ENCODE measurements at places on chromosomes 12 and 14.

GRCh38 chr12:71216725-71217579 is 59.2 kb upstream of the TSPAN8 start:
- no peak for DNase-seq

DNA sequence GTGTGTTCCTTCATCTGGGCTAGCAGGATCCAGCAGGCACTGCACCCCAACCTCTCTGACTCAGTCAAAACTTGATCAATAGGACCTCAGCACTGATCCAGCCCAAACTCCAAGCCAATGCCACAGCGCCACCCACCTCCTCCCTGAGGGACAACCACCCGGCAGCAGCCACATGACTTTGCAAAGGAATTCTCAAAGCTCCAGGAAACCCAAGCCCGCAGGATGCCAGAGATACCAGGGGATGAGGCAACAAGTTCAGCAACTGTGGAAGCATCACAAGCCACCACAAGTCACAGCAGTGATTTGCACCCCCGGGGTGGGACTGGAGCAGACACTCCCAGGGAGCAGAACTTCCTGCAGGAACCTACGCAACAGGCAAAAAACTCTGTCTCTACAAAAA is 37.3 kb downstream of the ACTN1 start:
- DNase-seq, result no peak

- DNase-seq, result no peak
These were observed 278.7 kb downstream of the PDZRN4 start for GRCh38 chr12:41466802-41467201.

DNA sequence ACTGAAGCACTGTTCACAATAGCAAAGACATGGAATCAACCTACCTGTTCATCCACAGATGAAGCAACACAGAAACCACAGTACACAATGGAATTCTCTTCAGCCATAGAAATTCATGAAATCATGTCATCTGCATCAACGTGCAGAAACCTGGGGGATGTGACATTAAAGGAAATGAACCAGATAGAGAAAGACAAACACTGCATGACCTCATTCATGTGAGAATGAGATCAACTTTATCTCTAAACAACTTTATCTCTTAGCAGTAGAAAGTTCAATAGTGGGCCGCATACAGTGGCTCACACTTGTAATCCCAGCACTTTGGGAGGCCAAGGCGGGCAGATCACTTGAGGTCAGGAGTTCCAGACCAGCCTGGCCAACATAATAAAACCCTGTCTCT is 19.9 kb downstream of the ASCL4 start:
- no peak for DNase-seq

DNA sequence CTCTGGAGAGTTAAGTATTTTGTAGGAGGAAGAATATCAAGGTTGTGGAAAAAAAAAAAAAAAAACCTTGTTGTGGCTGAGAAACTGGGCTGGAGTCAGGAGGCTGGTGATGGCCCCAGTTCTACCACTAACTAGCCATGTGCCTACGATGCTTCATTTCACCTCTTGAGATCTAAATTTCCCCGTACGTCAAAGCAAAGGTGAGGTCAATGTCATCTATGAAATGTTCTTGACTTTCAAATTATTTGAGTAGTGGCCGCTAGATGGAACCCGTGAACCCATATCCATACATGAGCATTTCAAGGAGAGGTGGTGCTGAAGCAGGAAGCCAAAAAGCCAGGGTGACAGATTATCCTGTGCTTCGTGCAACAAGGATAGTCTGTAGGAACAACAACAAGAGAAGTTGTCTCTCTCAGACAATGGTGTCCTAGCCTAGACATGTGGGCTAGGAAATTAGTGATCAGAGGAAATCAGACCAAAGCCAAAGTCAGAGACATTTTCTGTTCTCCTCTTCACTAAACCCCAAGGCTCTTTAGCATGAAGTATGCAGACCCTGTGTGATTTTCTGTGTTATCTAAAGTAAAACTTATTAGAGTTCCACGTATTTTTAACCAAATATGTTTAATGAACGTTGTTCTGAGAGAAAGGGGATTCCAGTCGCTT is 95.5 kb upstream of the ETV6 start:
- DNase-seq, result no peak

- DNase-seq, result no peak
These were observed 6.2 kb downstream of the MYL6 start for GRCh38 chr12:56164345-56164729.

- DNase-seq, result no peak
These were observed 21.0 kb downstream of the HPD start for GRCh38 chr12:121837680-121838079.

GRCh38 chr12:89210277-89210676 is 142.0 kb downstream of the DUSP6 start:
- no peak for DNase-seq

GRCh38 chr12:116665666-116666304 is 72.1 kb downstream of the SPRING1 start:
- no peak for DNase-seq

GRCh38 chr12:25764892-25765291 is 193.6 kb upstream of the RASSF8 start:
- DNase-seq, result no peak

DNA sequence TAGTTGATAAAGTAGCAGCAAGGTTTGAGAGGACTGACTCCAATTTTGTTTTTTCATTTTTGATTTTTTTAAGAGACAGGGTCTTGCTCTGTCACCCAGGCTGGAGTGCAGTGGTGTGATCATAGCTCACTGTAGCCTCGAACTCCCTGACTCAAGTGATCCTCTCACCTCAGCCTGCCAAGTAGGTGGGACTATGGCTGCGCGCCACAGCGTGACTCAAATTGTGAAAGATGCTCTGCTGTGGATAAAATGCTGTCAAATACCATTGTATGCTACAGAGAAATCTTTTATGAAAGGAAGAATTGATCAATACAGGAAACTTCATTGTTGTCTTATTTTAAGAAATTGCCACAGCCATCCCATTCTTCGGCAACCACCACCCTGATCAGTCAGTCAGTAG is 48.3 kb downstream of the SCN8A start:
- DNase-seq, result no peak

GRCh38 chr14:93009471-93010129 is 86.7 kb downstream of the CHGA start:
- DNase-seq, result no peak

GRCh38 chr12:97063292-97063935 is 156.4 kb downstream of the NEDD1 start:
- DNase-seq, result no peak

GRCh38 chr12:40192704-40193255 is 32.0 kb upstream of the LRRK2 start:
- DNase-seq, result no peak

- DNase-seq, result no peak
These were observed 21.9 kb upstream of the ZFP36L1 start for GRCh38 chr14:68814539-68815297.

- DNase-seq, result no peak
These were observed 225.0 kb upstream of the G2E3 start for GRCh38 chr14:30333934-30334333.

DNA sequence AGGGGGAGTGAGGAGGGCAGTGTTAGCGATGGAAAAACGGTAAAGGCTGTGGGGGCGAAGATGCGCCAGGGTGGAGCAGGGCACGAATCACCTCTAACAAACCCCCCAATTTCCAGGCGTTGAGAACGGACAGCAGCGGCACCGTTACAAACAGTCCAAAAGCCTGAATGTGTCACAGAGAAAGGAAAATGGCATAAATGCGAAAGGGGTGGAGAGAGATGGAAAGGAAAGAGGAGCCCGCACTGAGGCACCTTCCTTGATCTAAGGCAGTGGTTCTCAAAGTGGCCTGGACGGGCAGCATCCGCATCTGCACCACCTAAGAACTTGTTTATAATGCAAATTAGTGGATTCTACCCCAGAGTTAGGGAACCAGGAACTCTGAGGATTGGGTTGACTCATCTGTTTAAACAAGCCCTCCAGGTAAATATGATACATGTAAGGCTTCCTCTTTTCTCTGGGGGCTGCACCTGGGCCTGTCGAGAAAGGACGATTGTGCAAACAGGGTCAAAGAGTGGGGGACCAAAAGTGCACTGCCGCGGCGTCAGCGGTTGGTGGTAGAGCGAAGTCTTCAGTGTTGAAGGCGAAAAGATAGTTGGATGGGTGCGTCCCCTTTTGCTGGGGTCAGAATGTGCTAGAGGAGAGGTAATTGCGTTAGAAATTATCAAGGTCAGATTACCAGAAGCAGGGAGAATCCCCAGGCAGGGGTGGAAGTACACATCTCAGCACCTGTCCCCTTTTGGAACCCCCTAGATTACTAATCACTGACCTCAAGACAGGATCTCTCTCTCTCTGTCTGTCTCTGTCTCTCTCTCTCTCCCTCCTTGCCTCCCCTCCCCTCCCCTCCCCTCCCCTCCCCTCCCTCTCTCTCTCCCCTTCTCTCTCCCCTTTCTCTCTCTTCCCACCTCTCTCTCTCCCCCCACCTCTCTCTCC is 1.3 kb upstream of the KCNH5 start:
- no peak for DNase-seq

- no peak for DNase-seq
These were observed 6.3 kb upstream of the USP44 start for GRCh38 chr12:95557625-95558024.

- DNase-seq, result no peak
These were observed at the start of gene ALDH2 for GRCh38 chr12:111766608-111767361. ALDH2 (plus strand) TSS chr12:111766933; CDS start chr12:111766983, 50 bp downstream.

DNA sequence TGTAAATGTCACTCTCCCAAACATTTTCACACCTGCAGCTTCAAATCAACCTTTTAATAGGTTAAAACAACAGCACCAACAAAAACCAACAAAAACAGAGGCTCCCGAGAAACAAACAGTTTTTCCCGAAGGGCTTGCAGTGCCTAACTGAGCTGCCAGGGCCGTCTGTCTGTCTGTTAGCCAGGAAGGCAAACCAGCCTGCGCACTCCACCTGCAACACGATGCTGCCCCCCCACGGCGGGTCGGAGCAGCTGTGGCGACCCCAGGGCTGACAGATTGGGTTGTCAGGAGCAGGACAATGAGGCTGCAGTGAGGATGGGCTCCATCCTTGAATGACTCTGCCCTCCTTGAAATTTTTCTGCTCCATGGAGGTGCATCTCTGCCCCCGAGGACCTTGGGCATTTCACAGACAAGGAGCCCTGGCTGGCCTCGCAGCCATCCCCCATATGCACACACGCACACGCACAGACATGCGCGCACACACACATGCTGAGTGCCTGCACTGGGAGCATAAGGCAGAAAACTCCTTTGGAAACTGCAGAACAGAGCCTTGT is 2.6 kb downstream of the RTL1 start:
- no peak for DNase-seq

GRCh38 chr12:12379831-12380730 is 23.2 kb downstream of the BORCS5 start:
- no peak for DNase-seq

- DNase-seq, result no peak
These were observed 164.6 kb downstream of the GCH1 start for GRCh38 chr14:54738009-54738408.

- DNase-seq, result no peak
These were observed 18.8 kb upstream of the NR4A1 start for GRCh38 chr12:52032446-52032803.

GRCh38 chr12:1583421-1584078 is 10.8 kb downstream of the FBXL14 start:
- DNase-seq, result no peak

DNA sequence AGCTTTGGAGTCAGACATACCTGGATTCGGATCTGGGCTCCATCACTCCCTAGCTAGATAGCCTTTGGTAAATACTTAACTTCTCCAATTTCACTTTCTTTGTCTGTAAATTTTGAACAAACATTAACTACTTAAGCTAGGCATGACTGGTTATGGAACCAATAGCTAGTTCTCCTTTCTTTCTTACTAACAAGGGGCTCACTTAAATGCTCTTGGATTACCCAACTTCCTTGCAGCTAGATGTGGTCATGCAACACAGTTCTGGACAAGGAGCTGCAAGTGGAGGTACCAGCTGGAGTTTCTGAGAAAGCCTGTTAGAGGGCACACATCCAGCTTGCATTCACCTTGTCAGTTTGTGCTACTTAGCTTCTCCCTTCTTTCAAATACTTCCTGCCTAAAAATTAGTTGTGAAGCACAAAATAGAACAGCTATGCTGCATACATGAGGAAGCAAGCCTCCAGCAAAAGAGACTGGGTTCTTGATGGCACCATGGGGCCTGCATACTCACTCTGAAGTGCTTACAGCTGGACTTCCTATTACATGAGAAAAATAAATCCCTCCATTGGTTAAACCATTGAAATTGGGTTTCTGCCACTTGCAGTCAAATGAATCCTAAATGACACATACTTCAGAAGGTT is 210.1 kb upstream of the EEA1 start:
- DNase-seq, result no peak

GRCh38 chr14:94113073-94113472 is 2.5 kb downstream of the IFI27 start:
- DNase-seq, result no peak

GRCh38 chr12:109625131-109625559 is 51.6 kb downstream of the MVK start:
- no peak for DNase-seq

- no peak for DNase-seq
These were observed 147.8 kb upstream of the KRR1 start for GRCh38 chr12:75658901-75659823.

GRCh38 chr12:28507033-28507432 is 316.8 kb downstream of the CCDC91 start:
- no peak for DNase-seq

GRCh38 chr12:124953689-124954405 is 35.1 kb downstream of the DHX37 start:
- no peak for DNase-seq

DNA sequence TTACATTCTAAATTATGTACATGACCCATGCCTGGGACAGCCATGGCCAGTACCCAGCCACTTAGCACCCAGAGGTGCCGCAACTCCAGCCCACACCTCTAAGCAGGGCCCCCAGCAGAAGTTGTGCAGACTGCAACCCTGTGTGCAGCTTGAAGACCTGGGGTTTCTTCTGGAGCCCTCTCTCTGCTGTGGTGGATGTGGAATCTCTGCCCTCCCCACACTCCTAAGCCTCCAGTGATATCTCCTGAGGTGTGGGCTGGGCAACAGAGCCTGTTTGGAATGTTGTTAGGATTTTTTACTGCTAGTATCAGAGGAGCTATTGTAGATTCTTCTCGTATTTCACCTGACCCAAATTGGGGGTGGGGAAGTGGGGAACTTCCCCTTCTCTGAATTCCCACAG is 59.4 kb upstream of the TUNAR start:
- DNase-seq, result no peak

GRCh38 chr12:52207106-52207505 is 15.3 kb upstream of the KRT80 start:
- no peak for DNase-seq

GRCh38 chr14:73804636-73805035 is 47.0 kb upstream of the PTGR2 start:
- DNase-seq, result no peak

DNA sequence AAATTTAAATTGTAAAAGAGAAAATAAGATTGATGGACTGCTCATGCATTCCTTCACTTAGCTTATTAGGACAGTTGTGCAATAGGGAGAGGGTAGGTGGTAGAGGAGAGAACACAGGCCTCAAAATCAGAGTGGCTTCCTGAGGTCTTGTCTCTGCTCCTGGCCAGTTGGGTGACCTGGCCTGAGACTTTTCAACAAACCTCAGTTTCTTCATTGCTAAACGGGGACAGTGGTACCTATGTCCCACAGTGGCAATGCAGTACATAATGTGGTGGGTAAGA is 2.6 kb downstream of the MAP3K12 start:
- DNase-seq, result no peak

GRCh38 chr14:75439989-75440388 is 12.2 kb downstream of the JDP2 start:
- DNase-seq, result no peak

All from cortex of kidney (tissue), 1 donor.